Tongue (tissue), 3 donors: ENCODE measurements at places on chromosomes 7 and 10. TPM values are rescaled to one million over a fixed set of nuclear protein-coding genes. Genes with fewer than 3 reads are reported as not detected.
A peak's percentile ranks its signal among the peaks of the same experiment; 100 is the strongest.

CALCR gene
- 7.0 TPM for total RNA-seq

GRCh38 chr7:124724507-124725192 is 40.9 kb downstream of the GPR37 start:
- no peak for DNase-seq

DNA sequence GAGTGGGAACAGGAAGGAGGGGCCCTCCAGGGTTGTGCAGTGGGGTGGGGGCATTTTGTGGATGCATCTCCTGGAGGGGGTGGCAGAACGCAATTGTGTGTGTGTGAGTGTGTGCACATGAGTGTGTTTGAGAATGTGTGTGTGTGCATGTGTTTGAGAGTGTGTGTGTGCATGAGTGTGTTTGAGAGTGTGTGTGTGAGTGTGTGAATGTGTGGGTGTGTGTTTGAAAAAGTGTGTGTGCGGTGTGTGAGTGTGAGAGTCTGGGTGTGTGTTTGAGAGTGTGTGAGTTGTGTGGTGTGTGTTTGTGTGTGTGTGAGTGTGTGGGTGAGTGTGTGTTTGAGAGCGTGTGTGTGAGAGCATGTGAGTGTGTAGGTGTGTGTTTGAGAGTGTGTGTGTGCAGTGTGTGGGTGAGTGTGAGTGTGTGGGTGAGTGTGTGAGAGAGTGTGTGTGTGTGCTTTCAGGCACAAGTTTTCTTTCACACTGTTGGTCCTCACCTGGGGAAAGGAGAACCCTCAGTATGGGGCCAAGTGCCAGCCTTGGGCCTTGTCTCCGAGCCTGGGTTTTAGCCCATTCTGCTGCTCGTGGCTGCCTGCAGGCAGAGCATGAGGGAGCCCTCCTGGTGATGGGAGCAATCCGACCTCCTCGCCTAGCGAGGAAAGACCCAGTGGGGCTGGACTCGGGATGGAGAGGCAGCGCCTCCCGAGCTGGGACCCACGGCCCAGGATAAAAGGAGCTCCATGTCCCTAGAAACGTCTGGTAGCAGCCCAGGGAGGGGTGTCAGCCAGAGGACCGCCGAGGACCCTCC is 35.6 kb downstream of the CDH23 start:
- DNase-seq: no peak

- peak; percentile 28 for DNase-seq
Measured at GRCh38 chr10:323651-324293, 188.5 kb downstream of the ZMYND11 start.

- peak; percentile 47 for DNase-seq
Measured at GRCh38 chr7:26398756-26399509, 107.3 kb downstream of the SNX10 start.
